SK-MEL-5 (cell line): ENCODE measurements at places on chromosomes 1 and 21.

GRCh38 chr1:50971748-50972305, 1.8 kb downstream of the CDKN2C start:
- no peak for DNase-seq

DNA sequence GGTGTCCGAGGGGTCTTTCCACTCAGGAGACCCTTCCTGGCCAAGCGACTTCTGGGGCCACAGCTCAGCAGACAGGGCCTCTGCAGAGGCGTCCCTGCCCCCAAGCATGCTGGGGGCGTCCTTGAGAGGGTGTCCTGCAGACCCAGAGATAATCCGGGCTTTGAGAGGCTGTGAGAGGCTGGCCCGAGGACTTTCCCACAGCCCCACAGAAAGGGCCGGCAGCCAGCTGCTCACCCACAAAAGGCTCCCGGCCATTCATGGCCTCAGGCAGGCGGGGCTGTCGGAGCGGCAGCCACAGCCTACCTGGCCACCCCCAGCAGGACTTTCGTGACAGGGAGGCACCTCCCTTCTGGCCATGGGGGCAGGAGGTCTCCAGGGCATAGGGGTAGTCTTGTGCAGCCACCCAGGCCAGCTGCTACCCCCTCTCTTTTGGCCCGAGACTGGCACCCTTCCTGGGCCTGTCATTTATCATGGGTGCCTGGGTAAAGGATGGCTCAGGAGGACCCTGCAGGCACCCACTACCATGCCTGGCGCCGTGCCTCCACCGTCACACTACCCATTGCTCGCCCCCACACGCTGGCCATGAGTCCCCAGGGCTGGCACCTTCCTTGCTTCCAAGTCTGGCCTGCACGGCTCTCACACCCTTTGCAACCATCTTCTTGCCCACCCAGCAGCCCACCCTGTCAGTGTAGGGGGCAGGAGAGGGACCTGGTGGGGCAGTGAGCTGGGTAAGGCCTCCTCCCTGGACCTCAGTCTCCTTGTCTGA, 11.1 kb upstream of the TNFRSF14 start:
- no peak for DNase-seq

- DNase-seq: no peak
These were observed 759 bp downstream of the GPR157 start for GRCh38 chr1:9128166-9128519.

DNA sequence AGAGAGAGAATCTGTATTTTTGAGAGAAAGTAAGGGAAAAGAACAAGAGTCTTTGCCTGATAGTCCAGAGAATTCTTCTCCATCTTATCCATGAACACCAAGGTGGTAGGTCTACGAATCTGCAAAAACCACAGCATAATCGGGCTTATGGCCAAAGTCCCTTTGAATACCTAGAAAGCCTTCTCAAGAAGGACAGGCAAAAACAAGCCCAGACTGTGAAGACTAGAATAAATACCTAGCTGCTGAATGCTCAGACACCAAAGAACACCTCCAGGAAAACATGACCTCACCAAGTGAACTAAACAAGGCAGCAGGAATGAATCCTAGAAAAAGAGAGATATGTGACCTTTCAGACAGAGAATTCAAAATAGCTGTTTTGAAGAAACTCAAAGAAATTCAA, 79.2 kb downstream of the HFM1 start:
- no peak for DNase-seq

DNA sequence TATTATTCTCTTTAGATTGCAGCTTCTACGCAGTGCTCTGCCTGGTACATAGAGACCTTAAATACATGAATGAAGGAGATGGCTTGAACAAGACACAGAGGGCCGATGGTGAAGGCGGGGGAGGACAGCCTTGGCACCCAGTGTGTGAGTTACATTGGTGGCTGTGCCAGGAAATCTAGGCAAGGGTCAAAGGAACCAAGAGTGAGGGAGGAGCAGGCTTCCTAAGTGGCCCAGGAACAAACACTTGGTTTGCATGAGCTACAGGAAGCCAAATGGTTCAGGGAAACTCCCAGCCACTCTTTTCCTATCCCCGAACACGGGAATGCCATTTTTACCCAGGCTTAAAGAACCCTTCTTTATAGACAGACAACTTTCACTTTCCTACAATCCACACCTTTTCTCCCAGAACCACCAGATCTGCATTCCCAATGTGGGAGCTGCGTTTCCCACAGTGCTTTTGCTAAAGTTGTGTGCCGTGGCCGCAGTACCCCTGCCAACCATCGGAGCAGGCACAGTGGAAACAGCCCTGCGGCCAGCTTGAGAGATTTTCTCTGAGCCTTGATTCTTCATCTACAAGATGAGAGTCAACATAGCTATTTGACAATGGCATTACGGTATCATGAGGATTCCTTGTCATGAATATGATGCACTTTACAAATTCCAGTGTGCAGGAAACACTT, 3.5 kb upstream of the CLEC20A start:
- DNase-seq: peak; percentile 22

DNA sequence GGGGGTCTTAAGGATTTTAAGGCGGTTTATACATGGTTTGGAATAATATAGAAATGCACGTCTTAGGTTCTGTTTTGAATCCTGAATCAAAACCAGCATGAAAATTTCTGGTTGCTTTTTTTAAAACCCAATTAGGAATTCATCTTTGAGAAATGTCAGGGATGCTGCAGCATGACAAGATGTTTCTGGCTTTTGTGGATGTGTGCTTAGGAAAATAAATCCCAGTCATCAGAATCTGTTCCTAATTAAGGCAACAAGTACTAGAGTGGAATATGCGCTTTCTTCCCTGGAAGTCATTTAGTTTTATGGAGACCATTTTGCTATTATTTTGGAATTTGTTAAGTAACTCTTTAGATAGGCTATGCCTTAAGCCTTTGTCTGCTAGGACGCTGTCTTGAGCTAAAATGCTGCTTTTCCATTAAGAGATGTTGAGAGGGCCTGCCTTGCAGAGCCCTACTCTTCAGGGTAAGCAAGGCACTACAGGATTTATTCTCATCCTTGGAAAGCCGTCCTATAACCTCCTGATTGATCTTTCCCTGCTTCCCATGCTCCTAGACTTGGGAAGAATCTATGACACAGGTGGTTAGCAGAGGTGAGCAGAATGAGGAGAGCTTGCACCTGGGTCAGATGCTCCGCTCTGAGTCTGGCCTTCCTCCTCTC, 332.8 kb downstream of the DISC1 start:
- DNase-seq: no peak

- no peak for DNase-seq
These were observed 28.3 kb downstream of the HEATR1 start for GRCh38 chr1:236576004-236576403.

- no peak for DNase-seq
These were observed 18.9 kb downstream of the AGT start for GRCh38 chr1:230694991-230695390.

DNA sequence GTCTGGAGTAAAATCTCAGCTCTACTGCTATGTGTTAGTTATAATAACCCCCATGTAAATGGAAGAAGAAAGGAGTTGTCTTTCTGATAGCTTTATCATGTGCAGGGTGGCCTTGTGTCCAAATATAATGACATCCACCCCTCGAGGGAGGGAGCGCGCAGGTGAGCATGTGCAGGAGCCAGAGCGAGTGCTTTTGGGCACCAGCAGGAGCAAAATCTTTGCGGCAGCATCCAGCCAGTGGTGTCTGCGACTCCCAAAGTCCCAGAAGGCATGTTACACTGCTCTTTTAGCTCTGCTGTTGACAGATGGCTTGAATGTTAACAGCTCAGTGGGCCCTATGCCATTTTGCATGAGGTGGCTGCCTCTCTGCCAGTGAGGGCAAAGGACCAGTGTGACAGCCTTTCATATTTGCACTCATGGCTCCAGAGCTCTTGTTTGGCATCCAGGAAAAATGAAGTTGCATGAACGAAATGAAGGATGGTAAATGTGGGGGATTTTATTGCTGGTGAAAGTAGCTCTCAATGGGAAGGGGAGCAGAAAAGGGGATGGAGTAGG, 146.7 kb downstream of the HMCN1 start:
- DNase-seq: no peak

DNA sequence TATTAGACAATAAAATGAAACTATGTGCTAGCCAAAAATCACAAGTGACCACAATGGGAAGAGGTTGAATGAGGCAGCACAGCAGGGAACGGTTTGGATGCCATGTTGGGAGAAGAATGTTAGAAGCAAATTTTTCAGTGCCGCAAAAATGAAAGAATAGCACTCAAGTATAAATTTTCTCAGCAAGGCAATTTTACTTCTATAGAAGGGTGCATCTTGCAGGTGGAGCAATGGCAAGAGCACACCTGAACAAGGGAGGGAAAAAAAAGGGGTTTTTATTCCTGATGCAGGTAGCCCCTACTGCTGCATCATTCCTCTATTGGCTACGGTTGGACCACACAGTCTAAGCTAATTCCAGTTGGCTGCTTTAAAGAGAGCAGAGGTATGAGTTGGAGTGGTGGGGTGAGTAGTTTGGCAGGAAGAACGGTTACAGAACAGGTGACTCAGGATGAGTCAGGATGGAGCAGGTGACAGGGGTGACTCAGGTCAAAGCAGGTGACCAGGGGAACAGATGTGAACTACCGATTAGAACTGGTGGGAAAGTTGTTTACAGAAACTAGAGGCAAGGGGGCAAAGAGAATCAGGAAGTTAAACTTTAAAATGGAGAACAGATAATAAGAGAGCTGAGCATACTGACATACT, 301.1 kb upstream of the NRIP1 start:
- DNase-seq: no peak

DNA sequence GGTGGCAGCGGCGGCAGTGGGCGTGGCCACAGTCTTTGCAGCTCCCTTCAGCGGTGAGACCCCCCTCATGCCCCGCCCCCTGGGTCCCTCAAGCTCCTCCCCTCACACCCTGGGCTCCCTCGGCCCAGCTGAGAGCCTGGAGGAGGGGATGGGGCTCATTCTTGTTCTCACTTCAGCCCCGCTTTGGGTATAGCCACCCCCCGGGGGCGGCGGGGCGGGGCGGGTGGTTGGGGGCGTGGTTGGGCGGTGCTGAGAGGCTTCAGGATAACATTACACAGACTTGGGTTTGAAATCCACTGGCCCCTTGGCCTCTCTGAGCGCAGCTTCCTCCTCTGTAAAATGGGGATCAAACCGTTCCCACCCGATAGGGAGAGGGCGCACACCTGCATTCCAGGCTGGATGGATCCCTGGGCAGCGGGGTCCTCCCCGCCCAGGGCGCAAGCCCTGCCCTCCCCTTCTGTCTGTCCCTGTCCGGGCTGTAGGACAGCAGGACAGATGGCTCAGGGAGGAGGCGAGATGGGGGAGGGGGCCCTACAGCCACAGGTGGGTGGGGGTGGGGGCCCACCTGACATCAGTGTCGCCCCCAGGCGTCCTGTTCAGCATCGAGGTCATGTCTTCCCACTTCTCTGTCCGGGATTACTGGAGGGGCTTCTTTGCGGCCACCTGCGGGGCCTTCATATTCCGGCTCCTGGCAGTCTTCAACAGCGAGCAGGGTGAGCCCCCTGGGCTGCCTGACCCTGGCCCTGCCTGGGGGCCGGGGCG, 5.1 kb downstream of the CLCNKA start:
- peak; percentile 15 for DNase-seq

DNA sequence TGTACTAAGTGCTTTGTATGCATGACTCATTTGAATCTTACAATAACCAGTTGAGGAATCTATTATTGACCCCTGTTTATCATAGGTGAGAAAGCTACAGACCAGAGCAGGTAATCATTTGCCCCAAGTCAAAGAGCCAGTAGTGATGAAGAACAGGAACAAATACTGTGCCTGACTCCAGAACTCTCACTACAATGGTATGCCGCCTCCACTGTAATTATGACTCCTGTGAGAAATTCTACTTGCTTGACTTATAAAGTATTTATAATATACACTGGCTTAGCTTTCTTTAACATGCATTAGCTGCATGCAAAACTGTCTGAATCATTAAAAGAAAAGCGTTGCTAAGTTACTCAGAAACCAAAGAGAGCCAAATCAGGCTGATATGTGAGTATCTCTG, 92.6 kb downstream of the ZNF281 start:
- DNase-seq: no peak

DNA sequence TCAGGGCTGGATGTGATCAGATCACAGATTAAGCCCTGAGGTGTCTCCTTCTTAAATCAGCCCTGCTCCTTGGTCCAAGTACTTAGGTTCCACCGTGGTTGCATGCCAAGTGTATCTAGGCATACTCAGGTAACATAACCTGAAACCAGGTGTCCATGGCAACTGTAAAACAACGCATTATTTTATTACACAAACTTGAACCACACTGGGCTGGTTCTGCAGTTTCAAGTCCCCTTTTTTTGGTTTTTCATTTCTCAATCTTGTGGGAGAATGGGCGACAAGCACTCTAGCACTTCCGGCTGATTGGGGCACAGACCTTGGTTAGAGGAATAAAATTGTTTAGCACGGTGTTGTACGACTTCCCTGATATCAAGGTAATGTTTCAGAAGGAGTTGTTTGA, 65.2 kb downstream of the GBP6 start:
- DNase-seq: no peak

DNA sequence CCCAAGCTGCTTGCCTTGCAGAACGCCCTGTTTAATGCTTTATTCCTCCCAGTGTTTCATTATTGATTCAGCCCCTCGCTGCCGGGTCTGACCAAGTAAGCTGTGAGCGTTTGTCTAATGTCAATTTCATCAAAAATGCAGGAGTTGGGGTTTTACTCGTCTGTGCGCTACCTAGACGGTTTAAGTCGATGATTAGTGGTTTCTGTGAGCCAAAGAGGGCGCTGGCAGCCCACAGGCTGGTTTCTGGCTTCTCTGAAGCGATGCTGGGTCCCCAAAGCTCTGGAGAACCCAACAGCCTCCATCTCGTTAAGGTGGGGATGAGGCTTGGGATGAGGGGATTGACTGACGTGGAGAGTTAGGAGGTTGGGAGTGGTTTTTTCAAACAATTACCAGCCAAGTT, 102.9 kb downstream of the SYF2 start:
- DNase-seq: no peak
